Effector memory CD8-positive, alpha-beta T cell (primary cell): ENCODE measurements at places on chromosomes 1 and 21.

DNA sequence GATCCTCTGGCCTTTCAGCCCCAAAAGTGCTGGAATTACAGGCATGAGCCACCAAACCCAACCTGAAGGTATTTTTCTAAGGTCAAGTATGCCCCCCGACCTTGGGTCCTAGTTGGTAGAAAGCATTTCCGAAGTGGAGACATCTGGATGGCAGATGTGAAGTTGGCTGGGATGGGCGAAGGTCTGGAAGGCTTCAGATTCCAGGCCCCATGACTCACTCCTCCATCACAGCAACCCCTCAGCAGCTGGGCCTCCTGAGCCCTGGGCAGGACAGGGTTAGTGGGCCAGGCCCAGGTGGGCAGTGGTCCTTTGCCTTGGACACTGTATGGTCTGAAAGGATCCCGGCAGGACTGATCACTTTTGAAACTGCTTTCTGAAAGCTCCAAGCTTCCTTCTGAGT is 23.3 kb downstream of the NAV1 start:
- no peak for DNase-seq

- no peak for DNase-seq
These were observed 878.3 kb upstream of the CXADR start for GRCh38 chr21:16634515-16634914.

DNA sequence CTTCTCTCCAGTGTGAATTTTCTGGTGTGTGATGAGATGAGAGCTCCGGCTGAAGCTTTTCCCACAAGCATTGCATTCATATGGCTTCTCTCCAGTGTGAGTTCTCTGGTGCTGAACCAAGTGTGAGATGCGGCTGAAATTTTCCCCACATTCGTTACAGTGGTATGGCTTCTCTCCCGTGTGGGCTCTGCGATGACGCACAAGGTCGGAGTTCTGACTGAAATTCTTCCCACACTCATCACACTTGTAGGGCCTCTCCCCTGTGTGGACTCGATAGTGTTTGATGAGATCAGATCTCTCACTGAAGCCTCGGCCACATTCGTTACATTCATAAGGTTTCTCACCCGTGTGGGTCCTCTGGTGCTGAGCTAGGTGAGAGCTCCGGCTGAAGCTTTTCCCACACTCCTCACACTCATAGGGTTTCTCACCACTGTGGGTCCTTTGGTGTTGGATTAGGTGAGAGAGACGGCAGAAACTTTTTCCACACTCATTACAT is 7.4 kb downstream of the ZNF436 start:
- no peak for DNase-seq

DNA sequence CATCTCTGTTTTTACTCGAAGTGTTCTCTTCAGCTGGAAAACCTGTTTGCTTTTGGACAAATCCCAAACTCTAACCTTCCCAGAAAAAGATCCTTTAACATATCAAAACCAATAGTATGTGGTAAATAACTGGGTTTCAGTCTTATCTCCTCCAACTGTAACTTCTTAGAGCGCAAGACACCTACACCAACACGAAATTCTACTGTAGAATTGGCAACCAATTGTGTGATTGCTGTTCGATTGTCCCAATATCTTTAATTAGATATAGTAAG is 5.8 kb upstream of the MPZL1 start:
- DNase-seq: no peak

GRCh38 chr1:32309960-32310359 is 18.1 kb downstream of the HDAC1 start:
- DNase-seq: no peak

GRCh38 chr1:46638921-46639320 is 22.3 kb upstream of the MOB3C start:
- no peak for DNase-seq

DNA sequence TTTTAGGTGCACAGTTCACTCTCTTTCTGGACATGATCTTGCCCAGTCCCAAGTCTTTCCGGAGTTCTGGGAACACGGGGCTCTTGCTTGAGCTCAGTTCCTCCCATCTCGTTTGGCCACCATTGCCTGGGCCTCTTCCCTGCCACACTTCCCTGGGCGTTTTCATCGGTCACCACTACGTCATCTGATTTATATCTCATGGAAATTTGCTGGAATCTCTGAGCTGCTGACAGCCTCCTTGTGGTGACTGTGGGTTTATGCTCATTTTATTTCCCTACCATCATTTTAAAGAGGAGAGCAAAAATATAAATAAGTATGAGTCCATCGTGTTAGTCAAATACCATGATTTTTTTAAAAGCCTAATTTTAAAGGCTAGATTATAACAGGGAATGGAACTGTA is 449.1 kb upstream of the KAZN start:
- no peak for DNase-seq

GRCh38 chr1:3869751-3870301 is 12.6 kb downstream of the DFFB start:
- no peak for DNase-seq

DNA sequence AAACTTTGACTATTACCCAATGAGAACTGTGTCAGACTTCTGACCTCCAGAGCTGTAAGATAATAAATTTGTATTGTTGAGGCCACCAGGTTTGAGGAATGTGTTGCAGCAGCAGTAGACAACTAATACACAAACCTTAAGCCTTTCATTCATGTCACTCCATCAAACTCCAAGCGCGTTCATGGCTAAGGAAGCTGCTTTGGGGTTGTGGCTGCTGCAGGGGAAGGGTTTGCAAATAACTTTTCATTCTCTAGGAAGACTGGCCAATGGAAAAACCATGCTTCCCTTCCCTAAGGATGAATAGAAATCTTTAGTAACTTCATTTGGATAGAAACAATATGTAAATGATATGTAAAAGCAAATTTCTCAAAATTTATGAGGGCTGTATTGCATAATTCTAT is 170.4 kb downstream of the RHOU start:
- no peak for DNase-seq

GRCh38 chr1:55582084-55582483 is 366.9 kb upstream of the USP24 start:
- no peak for DNase-seq

DNA sequence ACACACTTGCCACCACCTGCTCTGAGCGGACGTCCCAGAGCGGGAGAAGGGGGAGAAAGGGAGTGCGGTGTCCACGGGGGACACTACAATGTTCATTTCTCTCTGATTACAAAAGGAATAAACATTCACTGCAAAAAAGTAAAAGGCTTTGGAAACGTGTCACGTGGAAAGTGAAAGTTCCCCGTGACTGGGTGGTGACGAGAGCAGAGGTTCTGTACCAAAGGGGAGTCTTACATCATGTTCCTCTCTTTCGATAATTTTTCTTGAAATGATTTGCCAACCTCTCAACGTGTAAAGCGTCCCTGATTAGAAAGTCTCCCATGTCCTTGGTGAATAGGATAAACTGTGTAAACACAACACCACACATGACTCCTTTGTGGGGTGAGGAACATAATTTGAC is 22.0 kb upstream of the PRDM15 start:
- DNase-seq: no peak

- DNase-seq: no peak
These were observed 3.9 kb upstream of the CD247 start for GRCh38 chr1:167522246-167522645.

- no peak for DNase-seq
These were observed 17.0 kb downstream of the RRP1B start for GRCh38 chr21:43676391-43676790.
